ENCODE measurements at places on chromosomes 6 and 20. TPM values are rescaled to one million over a fixed set of nuclear protein-coding genes. Genes with fewer than 3 reads are reported as not detected.
A peak's percentile ranks its signal among the peaks of the same experiment; 100 is the strongest.

CYP39A1 gene
- 0.29 TPM for total RNA-seq

GRM1 gene
- total RNA-seq: under 0.01 TPM

SLC22A2 gene
- total RNA-seq: not detected

MAFB gene
- total RNA-seq: 3.5 TPM

EGFL8 gene
- total RNA-seq: 5.1 TPM

OPRL1 gene
- total RNA-seq: 0.21 TPM

GRCh38 chr6:118843685-118844390, 50.1 kb upstream of the ASF1A start:
- DNase-seq: no peak

DNA sequence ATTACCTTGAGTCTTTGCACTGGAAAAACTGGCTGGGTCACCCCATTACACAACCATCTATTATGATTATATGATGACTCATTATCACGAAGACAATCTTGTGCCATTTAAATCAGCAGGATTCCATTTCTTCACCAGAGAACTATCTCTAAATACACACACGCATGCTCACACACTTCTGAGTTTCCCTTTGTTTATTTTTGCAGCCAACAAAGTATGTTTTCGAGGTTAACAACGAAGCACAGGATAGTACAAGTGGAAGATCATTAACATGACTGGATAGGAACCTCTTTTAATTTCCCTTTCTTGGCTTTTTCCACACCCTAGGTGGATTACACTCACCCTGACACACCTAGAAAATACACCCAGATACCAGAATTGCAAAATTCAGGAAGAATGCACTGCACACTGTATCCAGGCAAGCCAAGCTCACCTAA, 18.9 kb downstream of the PERP start:
- DNase-seq: peak; percentile 61

- no peak for DNase-seq
These were observed 47.9 kb downstream of the BLTP3A start for GRCh38 chr6:34839666-34840352.

- no peak for DNase-seq
These were observed 56.1 kb upstream of the UNC93A start for GRCh38 chr6:167235005-167235404.

DNA sequence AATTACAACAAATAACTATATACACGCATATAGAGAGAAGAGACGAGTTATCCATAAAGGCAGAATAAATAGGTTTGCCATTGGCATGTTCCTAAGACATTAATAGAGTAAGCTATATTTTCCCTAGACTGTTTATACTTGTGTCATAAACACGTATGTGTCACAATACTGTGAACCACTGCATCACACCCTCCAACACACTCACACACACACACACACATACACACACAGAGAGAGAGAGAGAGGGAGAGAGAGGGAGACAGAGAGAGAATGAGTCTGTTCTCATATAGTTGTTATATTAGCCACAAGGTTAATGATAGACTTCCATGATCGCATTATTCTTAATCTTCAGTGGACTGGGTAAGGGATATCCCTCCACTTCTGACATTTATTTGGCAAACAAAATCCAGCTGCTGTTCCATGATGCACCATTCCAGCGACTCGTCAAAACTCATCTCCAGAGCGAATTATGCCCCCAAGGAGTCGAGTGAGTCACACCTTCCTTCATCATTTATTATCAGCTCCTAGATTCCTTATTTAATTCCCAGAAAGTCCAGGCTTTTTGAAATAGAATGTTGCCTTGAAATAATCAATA, 82.8 kb upstream of the HIVEP1 start:
- no peak for DNase-seq

- no peak for DNase-seq
These were observed 246.3 kb upstream of the PREP start for GRCh38 chr6:105649192-105649591.

GRCh38 chr6:105322499-105323225, 80.2 kb downstream of the PREP start:
- no peak for DNase-seq

GRCh38 chr20:47354714-47355488, 1.6 kb downstream of the ZMYND8 start:
- DNase-seq: no peak

DNA sequence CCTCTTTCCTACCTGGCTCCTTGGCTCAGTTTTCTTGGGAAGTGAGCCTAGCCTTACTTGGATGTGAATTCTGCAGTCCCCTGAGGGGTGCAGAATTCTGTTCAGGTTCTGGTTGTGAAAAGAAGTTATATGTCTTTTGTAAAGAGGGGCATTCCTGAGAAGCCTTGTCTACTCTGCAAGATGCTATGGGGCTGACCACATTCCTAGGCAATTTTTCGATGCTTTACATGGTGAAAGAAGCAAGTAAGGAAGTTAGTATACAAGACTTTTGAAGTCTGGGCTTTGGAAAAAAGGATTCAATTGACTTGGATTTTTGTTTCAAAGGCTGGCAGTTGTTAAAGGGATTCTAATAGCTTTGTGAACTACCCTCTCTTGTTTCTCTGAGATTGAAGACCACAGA, 167.9 kb upstream of the STMND1 start:
- DNase-seq: no peak

DNA sequence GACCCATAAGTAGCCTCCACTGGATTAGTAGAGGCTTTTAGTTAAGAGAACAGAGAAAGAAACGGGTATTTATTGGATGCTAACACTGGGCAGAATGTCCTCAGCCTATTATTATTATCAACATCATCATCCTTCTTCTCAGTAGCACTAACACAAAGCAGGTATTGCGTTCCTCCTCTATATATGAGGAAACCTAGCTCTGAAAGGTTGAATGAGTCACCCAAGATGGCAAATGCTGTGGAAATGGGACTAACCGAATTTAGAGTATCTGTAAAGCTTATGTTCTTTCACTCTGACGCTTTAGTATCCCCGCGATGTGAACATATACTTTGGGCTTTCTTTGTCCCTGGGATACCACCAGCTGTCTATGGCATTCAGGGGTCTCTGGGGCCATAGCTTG, 77.0 kb downstream of the ADTRP start:
- no peak for DNase-seq

- DNase-seq: no peak
These were observed 104.1 kb upstream of the TRAF3IP2 start for GRCh38 chr6:111709615-111710398.

GRCh38 chr20:56343861-56344381, 14.9 kb upstream of the FAM210B start:
- DNase-seq: no peak

DNA sequence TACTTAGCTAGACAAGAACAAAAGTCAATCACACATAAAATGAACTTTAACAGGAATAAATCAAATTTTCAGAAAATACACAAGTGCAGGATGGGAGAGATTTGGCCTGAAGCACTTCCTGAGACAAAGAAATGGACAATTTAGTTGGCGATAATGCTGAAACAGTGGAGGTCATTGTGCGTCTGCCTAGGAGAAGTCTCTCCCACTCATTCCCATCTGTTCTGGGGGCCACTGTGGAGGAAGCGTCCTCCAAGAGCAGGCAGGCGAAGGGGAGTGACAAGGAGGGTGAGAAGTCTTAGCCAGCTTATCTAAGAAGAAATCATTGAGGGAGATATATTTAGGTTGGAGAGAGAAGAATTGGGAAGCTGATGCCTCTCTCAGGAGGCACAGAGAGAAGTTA, 10.2 kb upstream of the TMEM242 start:
- no peak for DNase-seq

GRCh38 chr6:12968290-12968689, 251.7 kb downstream of the PHACTR1 start:
- no peak for DNase-seq

DNA sequence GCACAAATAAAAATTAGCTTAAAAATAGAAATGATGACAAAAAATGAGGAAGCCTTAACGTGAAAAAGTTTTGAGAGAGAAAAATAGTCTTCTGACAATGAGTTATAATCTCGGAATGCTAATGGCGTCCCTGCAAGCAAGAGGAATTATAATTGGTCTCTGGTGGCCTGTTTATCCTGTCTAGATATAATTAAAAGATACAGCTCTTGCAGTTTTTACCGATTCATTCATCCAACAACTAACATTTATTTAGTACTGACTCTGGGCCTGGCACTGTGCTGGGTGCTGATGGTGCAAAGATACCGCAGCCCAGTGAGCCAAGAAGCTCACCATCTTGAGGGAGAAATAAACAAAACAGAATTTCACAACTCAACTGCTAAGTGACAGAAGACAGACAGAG, 31.6 kb upstream of the ANKRD60 start:
- DNase-seq: no peak

GRCh38 chr6:153525998-153526397, 394.9 kb upstream of the RGS17 start:
- DNase-seq: no peak

DNA sequence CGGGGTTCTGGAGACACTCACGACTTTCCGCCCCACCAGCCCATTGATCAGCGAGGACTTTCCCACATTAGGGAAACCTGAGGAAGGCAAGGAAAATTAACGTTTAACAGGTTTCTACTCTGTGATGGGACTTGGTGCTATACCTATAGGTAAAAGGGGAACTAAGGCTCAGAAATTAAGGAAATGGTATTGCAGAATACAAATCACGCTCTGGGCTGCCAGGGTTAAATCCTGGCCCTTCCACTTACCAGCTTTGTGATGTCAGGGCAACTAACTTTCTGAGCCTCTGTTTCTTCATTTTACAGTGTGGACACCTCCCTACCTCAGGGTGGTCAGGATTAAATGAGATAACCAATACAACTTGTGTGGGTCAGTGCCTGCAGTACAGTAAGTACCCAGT, 8.8 kb downstream of the GNL1 start:
- DNase-seq: no peak

DNA sequence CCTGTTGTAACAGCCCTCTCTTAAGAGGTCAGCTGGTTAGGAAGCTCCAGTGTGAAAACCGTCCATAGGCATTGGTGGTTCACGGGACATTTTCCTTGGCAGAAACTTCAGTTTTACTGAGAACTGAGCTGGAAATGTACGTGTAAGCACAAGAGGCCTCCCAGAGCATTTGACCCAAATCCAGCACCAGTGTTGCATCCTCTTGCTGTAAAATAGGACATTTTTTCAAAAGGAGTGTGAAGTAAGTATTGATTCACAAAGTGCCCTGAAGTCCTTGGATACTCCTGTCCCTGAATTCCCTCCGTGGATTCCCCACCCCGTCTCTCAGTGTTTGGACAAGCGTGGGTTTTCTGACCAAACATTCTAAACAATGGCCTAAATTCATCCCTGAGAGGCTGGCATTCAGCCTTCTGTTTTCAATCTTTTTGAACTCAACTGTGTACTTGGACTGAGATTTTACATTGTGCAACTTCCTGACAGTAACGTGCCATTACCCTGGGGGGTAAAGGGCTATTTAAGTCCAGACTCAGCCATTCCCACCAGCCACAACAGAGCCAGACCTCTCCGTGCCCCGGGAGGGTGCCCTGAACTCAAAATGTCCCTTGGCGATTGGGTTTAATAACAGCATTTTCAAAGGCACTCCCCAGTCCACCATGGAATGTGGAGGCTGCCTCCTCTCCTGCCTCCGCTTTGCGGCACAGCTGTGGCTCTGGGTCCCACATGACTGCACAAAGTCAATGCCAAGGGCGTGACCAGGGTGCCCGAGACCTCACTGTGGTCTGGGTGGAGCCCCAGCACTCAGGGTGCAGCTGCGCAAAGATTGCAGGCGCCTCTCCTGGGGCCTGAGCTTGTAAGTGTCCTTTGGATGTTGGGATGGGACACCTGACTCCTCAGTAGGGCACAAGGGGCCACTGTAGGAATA, 92.7 kb upstream of the AFDN start:
- DNase-seq: no peak

- DNase-seq: no peak
These were observed 6.3 kb upstream of the MROH8 start for GRCh38 chr20:37185686-37186085.

DNA sequence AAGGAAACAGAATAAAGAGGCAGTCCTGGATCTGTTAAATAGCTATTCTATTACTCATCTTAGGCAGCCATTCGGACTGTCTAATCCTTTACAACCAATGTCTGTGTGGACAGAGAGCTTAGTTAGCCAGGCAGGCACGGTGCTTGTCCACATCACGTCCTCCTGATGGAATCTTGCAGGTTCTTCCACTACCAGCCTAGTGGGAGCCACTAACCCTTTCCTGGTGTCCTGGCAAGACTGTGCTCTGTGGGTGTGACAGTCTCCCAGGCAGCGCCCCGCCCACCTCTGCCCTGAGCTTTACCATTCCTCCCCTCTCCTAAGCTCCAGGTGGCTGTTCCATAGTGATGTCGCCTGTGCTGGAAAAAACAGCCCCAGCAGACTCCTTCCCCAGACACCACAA, 78.3 kb upstream of the CLDN20 start:
- peak; percentile 57 for DNase-seq

GRCh38 chr6:1605004-1605892, 4.5 kb upstream of the FOXC1 start:
- no peak for DNase-seq

- no peak for DNase-seq
These were observed 114.3 kb upstream of the ZFP64 start for GRCh38 chr20:52305858-52306257.

Measured in kidney epithelial cell (primary cell).